Lower lobe of right lung (tissue), 2 donors: ENCODE measurements at places on chromosomes 12 and 14. TPM values are rescaled to one million over a fixed set of nuclear protein-coding genes. Genes with fewer than 3 reads are reported as not detected.

- DNase-seq, result no peak
- no peak overlapping the region for H3K4me3 ChIP-seq
- no peak overlapping the region for H3K27ac ChIP-seq
- H3K36me3 ChIP-seq, result peaks cover 27% of the 10 kb centered on the region
These were observed 21.5 kb upstream of the ANO2 start for GRCh38 chr12:5966486-5967095.

TAS2R30 gene
- total RNA-seq, result 3.9 TPM

DNA sequence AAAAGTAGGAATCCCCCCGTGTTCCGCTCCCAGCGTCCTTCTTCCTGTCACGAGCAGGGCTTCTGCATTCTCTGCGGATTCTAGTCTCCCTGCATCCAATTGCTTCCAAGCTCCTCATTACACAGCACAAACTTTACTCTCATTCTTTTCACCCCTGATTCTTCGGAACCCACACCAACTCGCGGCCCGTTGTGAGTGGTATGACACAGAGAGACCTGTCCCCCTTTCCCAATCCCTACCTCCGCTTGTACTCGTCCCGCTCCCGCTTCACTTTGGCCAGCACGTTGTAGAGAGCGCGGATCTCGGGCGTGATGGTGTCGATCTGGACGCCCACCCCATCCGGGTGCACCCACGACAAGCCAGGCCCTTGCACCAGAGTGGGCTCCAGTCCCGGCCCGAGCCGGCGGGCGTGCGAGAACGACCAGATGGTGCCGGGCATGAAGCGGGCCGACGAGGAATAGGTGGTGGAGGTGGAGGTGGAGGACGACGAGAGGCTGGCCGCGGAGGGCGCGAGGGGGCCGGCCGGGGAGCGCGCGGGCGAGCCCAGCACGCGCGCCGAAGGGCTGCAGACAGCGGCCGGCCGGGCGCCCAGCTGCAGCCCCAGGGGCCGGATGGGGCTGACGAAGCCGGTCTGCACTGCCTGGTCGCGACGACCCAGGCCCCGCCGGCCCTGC, 687 bp downstream of the IFFO1 start:
- no peak for DNase-seq
- H3K27me3 ChIP-seq, result no peaks in the 10 kb centered on the region
- H3K36me3 ChIP-seq, result peaks cover 31% of the 10 kb centered on the region
- H3K4me1 ChIP-seq, result peaks cover 53% of the 10 kb centered on the region
- peak overlapping the region; percentile 93 for H3K4me3 ChIP-seq

- no peak overlapping the region for H3K27ac ChIP-seq
- H3K36me3 ChIP-seq, result no peaks in the 10 kb centered on the region
- H3K4me3 ChIP-seq, result no peak overlapping the region
These were observed 463.0 kb downstream of the AACS start for GRCh38 chr12:125528281-125528680.

GRCh38 chr14:99229654-99230207, 42.3 kb downstream of the BCL11B start:
- DNase-seq, result no peak
- H3K27me3 ChIP-seq, result peaks cover 29% of the 10 kb centered on the region
- H3K36me3 ChIP-seq, result no peaks in the 10 kb centered on the region

DNA sequence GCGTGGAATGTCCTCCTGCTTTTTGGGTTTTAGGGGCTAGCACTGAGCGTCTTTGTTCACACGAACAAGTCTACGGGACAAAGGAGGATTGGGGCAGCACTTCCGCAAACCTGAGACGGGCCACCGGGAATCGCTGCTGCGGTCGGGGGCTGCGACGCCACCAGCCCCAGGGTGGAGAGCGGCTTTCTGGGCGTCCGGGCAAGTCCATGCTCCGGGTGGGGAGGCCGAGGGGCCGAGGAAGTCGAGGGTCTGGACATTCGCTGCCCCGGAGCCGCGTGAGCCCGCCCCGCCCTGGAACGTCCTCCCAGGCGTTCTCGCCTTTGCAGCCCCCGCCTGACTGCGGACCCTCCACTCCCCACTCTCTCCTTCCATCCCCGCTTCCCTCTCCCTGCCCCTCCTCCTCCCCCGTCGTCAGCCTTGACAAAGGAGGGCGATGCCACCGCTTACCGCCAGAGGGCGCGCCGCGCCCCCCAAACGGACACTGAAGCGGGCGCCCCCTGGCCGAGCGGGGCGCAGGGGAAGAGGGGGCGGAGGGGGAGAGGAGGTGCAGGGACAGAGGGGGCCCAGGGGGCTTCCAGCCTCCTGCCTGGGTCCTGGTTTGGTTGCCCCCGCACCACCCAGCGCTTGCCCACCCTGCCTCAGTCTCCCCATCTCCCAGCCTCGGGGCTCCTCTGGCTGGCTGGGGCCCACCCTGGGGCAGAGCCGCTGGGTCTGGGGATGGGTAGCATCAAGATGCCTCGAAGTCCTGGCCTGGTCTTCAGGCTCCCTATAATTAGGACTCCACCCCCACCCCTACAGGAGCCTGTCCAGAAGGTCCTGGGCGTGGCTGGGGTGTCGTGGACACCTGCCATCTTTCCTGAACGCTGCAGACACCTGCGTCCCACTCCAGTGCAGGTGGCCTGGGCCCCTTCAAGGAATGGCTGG, 39.1 kb upstream of the INF2 start:
- no peak overlapping the region for H3K27ac ChIP-seq
- peak; percentile 69 for DNase-seq
- H3K4me3 ChIP-seq, result peak overlapping the region; percentile 47
- no peaks in the 10 kb centered on the region for H3K36me3 ChIP-seq

- DNase-seq, result no peak
- no peak overlapping the region for H3K4me3 ChIP-seq
- H3K27ac ChIP-seq, result no peak overlapping the region
- no peaks in the 10 kb centered on the region for H3K36me3 ChIP-seq
- peaks cover 15% of the 10 kb centered on the region for H3K4me1 ChIP-seq
- H3K27me3 ChIP-seq, result no peaks in the 10 kb centered on the region
These were observed 140.8 kb downstream of the TTC7B start for GRCh38 chr14:90675399-90675798.

DNA sequence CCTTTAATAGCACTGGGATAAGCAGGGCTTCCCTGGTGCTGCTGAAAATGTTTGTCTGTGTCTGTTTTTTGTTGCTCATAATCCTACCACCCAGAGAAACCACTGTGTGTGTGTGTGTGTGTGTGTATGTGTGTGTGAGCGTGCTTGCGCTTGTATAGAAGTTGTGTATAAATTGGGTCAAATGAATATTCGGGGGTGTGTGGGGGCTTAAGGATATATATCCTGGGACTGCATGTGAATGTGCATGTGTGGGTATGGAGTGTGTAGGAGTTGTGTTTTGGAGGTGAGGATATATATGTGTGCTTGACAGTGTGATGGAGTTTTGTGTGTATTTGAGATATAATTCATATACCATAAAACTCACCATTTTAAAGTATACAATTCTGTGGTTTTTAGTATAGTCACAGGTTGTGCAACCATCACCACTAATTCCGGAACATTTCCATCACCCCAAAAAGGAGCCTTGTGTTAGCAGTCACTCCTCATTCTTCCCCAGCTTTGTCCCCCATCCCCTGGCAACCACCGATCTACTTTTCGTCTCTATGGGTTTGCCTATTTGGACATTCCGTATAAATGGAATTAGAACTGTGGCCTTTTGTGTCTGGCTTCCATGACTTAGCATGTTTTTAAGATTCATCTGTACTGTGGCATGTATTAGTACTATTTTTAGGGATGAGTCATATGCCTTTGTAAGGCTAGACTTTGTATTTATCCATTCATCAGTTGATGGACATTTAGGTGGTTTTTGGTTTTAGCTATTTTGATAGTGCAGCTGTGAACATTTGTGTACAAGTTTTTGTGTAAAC, 25.6 kb downstream of the TCTN1 start:
- H3K4me3 ChIP-seq, result no peak overlapping the region
- H3K4me1 ChIP-seq, result no peaks in the 10 kb centered on the region
- H3K36me3 ChIP-seq, result peaks cover 16% of the 10 kb centered on the region

DNA sequence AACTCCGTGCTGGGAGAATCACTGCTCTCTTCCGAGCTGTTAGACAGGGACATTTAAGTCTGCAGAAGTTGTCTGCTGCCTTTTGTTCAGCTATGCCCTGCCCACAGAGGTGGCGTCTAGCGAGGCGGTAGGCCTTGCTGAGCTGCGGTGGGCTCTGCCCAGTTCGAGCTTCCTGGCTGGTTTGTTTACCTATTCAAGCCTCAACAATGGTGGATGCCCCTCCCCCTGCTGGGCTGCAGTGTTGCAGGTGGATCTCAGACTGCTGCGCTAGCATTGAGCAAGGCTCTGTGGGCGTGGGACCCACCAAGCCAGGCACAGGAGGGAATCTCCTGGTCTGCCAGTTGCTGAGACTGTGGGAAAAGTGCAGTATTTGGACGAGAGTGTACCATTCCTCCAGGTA, 43.7 kb downstream of the GPR137C start:
- no peaks in the 10 kb centered on the region for H3K27me3 ChIP-seq
- no peak for DNase-seq
- H3K27ac ChIP-seq, result no peak overlapping the region
- no peaks in the 10 kb centered on the region for H3K36me3 ChIP-seq
- no peak overlapping the region for H3K4me3 ChIP-seq
- H3K4me1 ChIP-seq, result no peaks in the 10 kb centered on the region

MYF5 gene
- not detected for total RNA-seq

ERG28 gene
- total RNA-seq, result 30.2 TPM

DNA sequence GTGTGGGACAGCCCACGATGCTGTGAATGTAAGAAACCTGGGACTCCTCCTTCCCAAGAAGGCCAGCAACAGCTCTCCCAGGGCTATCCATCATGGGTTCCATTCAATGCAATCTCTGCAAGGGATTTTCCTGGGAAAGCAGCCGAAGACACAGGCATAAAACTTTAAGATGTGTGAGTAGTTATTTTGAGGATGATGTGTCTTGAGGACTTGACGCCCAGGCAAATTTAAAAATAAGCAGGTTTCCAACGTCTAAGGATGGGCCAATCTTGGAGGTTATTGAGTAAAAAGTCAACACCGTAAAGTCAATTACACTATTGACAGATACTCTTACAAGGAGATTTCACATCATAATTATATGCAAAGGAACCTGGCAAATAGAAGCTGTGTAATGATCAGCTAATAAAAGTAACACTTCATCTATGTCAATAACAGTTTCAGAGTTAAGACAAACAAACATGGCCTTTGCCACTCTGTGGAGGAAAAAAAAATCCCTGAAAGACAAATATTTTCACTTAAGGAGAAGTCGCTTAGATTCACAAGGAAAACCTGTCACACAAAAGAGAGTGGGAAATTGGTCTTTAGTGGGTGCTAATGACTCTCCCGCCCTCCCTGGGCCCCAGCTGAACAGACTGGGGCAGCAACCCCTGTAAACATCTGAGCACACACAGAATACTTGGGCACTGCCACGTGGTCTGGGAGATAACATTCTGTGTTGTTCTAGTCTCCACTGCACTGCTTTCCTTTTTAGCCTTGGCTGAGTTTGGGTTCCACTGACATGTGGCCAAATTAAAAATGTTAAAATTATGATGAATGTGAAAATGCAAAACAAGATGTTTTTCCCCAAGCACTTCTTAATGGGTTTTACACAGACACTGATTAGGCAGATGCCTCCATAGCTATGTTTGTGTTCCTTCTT, 240.9 kb downstream of the FOXN3 start:
- no peak overlapping the region for H3K27ac ChIP-seq
- no peaks in the 10 kb centered on the region for H3K27me3 ChIP-seq
- no peak overlapping the region for H3K4me3 ChIP-seq
- H3K4me1 ChIP-seq, result peaks cover 12% of the 10 kb centered on the region
- DNase-seq, result no peak

GRCh38 chr12:52316701-52317100, 4.5 kb downstream of the KRT83 start:
- peaks cover 20% of the 10 kb centered on the region for H3K27me3 ChIP-seq
- no peak overlapping the region for H3K4me3 ChIP-seq
- no peak overlapping the region for H3K27ac ChIP-seq
- no peaks in the 10 kb centered on the region for H3K36me3 ChIP-seq

DNA sequence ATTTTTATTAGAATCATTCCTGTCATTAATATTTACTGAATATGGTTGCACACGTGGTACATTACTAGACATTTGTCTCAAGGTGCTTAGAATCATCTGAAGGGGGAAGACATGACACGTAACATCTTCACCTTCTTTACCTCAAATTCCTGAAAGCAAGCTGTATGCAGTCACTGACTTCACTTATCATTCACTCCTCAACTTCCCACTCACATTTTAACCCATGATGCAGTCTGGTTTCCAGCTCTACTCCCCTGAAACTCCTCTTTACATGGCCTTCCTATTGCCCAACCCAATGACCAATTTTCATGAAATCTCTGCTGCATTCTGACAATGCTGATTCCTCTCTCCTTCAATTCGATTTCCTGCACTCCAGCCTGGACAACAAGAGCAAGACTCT, 5.8 kb upstream of the PSMC6 start:
- H3K4me3 ChIP-seq, result no peak overlapping the region
- H3K4me1 ChIP-seq, result peaks cover 17% of the 10 kb centered on the region
- H3K27ac ChIP-seq, result no peak overlapping the region
- no peaks in the 10 kb centered on the region for H3K27me3 ChIP-seq

- DNase-seq, result no peak
- H3K4me3 ChIP-seq, result no peak overlapping the region
- H3K4me1 ChIP-seq, result peaks cover 4% of the 10 kb centered on the region
- no peaks in the 10 kb centered on the region for H3K27me3 ChIP-seq
- H3K36me3 ChIP-seq, result no peaks in the 10 kb centered on the region
These were observed 14.0 kb upstream of the C1S start for GRCh38 chr12:7046383-7047105.

GRCh38 chr12:131929581-131930456, 743 bp downstream of the PUS1 start:
- DNase-seq, result no peak
- H3K36me3 ChIP-seq, result peaks cover 33% of the 10 kb centered on the region
- no peaks in the 10 kb centered on the region for H3K27me3 ChIP-seq
- peak overlapping the region; percentile 77 for H3K4me3 ChIP-seq

DNA sequence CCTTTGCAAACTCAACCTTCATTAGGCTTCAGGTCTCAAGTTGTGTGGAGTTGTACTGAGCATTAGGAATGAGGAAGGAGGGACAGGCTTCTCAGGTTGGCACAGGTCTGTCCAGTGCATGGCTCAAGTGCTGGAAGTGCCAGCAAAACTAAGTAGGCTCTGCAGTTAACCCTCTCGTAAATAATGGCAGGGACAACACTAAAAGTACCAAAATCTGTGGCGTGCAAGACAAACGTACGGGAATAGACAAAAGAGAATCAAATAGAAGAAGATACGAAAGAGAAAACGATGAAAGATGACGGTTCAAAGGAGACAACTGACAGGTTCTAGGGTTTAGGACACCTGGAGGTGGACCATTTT, 612 bp downstream of the TRAPPC6B start:
- no peaks in the 10 kb centered on the region for H3K27me3 ChIP-seq
- H3K27ac ChIP-seq, result peak overlapping the region; percentile 98
- H3K4me1 ChIP-seq, result peaks cover 44% of the 10 kb centered on the region
- peaks cover 4% of the 10 kb centered on the region for H3K36me3 ChIP-seq
- no peak for DNase-seq
- H3K4me3 ChIP-seq, result peak overlapping the region; percentile 87

GRCh38 chr14:81298122-81298521, 77.4 kb upstream of the GTF2A1 start:
- H3K27me3 ChIP-seq, result no peaks in the 10 kb centered on the region
- DNase-seq, result no peak
- no peak overlapping the region for H3K27ac ChIP-seq
- H3K4me3 ChIP-seq, result no peak overlapping the region
- no peaks in the 10 kb centered on the region for H3K36me3 ChIP-seq

IL26 gene
- not detected for total RNA-seq
